Activated T-helper 1 cell treated with anti-CD3 and anti-CD28 coated beads, Interleukin-12 subunit alpha, Interleukin-12 subunit beta, Interleukin-2, Interleukin-4 antibody, amounts not matched to agents 30 ng/mL and 10 ng/mL and 1 ng/mL, durations not matched to agents 14 hours and 24 hours and 36 hours (primary cell): ENCODE measurements at places on chromosomes 1 and 21.

GRCh38 chr1:159218649-159219636 is 14.3 kb downstream of the ACKR1 start:
- no peak overlapping the region for H3K4me3 ChIP-seq
- no peaks in the 10 kb centered on the region for H3K36me3 ChIP-seq
- H3K27ac ChIP-seq = no peak overlapping the region
- no peak for DNase-seq
- H3K27me3 ChIP-seq = peaks cover 4% of the 10 kb centered on the region

DNA sequence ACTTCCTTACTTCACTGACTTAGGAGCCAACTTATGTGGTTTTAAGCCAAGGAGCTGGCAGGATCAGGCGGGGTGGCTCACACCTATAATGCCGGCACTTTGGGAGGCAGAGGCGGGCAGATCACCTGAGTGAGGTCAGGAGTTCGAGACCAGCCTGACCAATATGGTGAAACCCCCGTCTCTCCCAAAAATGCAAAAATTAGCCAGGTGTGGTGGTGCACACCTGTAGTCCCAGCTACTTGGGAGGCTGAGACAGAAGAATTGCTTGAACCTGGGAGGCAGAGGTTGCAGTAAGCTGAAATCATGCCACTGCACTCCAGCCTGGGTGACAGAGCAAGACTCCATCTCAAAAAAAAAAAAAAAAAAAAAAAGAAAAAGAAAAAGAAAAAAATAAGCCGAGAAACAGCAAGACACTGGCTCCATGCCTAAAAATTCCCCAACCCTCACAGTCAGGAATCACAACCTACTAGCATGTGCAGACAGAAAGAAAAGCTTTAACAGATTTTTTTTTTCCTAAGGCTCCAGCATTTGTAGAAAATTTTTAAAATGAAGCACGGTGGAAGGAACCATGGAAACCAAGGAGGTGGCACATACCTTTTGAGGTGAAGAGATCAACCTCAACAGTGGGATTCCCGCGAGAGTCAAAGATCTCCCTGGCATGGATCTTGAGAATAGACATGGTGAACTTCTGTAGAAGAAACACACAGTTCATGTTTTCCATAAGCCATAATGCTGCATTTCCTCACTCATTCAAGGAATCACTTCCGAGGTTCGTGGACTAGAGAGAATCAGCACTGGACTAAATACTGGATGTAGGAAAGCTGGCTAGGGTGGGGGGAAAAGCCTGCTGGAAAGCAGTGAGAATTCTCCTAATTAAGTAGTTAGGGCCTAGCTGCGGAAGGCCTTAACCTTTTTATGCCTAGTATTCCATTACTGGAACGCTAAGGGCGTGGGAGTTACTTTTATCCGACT is 4.0 kb downstream of the ENO1 start:
- peak overlapping the region; percentile 100 for H3K27ac ChIP-seq
- peaks cover 70% of the 10 kb centered on the region for H3K4me1 ChIP-seq
- peaks cover 2% of the 10 kb centered on the region for H3K27me3 ChIP-seq
- H3K36me3 ChIP-seq = peaks cover 80% of the 10 kb centered on the region
- DNase-seq = no peak

DNA sequence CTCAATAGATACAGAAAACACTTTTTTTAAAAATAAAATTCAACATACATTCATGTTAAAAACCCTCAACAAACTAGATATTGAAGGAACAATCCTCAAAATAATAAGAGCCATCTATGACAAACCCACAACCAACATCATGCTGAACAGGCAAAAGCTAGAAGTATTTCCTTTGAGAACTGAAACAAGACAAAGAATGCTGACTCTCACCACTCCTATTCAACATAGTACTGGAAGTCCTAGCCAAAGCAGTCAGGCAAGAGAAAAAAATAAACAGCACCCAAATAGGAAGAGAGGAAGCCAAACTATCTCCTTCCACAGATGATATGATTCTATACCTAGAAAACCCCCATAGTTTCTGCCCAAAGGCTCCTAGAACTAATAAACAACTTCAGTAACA is 46.2 kb upstream of the IVNS1ABP start:
- no peak overlapping the region for H3K4me3 ChIP-seq
- H3K36me3 ChIP-seq = peaks cover 26% of the 10 kb centered on the region
- peaks cover 27% of the 10 kb centered on the region for H3K4me1 ChIP-seq

DNA sequence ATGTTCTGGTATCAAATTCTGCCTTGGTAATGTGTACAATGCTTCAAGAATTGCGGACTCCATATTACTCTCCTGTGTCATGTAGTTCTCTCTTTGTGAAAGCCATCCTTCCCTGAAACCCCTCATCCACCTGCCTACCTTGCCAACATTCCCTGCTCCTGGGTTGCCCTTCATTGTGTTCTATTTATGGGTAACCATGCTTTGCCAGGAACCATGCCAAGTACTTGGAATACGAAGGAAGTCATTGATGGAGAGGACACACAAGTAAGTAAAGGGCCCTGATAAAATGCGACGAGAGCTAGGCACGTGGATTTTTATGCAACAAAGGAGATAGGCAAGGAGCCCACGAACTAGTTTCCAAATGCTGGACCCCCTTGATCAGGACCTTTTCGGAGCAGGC is 300.8 kb downstream of the DISC1 start:
- peaks cover 15% of the 10 kb centered on the region for H3K27me3 ChIP-seq
- no peak overlapping the region for H3K27ac ChIP-seq
- no peaks in the 10 kb centered on the region for H3K36me3 ChIP-seq
- no peaks in the 10 kb centered on the region for H3K4me1 ChIP-seq

- peaks cover 62% of the 10 kb centered on the region for H3K4me1 ChIP-seq
- DNase-seq = peak; percentile 51
- H3K4me3 ChIP-seq = peak overlapping the region; percentile 32
Observed at GRCh38 chr1:110615548-110616130, 9.5 kb upstream of the KCNA2 start.

GRCh38 chr1:31318146-31318545 is 21.3 kb downstream of the ZCCHC17 start:
- H3K27me3 ChIP-seq = no peaks in the 10 kb centered on the region
- no peak for DNase-seq
- no peak overlapping the region for H3K4me3 ChIP-seq
- no peaks in the 10 kb centered on the region for H3K4me1 ChIP-seq

DNA sequence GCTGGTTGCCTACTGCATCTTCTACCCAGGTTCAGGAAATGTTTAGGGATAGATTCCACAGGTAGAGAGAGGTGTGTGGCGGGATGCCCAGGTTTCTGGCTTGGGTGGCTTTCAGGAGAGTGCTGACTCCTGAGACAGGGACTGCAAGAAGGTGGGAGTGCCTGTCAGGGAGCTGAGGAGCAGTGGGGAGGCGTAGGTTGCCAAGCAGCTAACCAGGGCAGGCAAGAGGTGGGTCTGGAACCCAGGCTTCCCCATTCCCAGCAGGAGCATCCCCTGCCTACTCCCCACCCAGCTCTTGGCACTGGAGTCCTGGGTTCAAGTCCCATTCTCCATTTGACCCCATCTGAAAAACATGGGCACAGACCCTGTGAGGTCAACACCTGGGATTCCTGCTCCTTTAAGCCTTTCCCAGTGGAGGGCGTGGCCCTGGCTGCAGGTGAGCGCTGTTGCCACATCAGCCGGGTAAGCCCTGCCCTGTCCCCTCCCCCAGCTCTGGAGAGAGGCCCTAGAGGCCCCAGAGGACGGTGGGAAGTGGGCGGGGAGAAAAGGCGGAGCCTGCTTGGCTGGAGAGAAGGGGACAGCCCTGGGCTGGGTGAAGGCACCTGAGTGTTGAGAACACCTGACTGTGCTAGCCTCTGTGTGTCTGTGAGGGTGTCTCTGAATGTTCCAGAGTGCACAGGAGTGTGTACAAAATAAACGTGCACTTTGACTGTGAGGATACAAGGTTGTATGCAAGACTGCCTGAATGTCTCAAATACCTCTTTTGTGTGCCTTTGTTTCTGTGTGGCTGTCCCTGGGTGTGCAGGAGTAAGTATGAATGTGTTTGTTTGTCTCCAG is 14.0 kb upstream of the SYNC start:
- peak; percentile 60 for DNase-seq
- H3K36me3 ChIP-seq = no peaks in the 10 kb centered on the region
- H3K27ac ChIP-seq = no peak overlapping the region

DNA sequence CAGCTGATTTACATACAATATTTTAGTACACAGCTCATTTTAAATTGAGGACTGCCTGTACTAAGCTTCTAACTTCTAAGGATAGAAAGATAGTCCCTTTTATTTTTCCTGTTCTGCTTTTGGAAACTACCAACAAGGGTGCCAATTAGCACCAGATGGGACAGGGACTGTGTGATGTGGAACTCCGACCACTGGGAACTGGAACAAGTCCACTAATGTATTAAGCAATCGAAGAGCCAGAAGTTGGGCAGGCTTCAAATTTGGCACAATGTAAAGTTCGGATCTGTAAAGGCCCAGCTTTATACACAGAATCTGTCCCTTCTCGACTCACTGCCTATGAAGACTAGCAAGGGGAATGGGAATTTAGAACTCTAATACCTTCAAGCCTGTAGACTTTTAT is 149.3 kb downstream of the ZC3H11B start:
- H3K36me3 ChIP-seq = no peaks in the 10 kb centered on the region
- H3K4me3 ChIP-seq = no peak overlapping the region
- H3K27ac ChIP-seq = no peak overlapping the region

DNA sequence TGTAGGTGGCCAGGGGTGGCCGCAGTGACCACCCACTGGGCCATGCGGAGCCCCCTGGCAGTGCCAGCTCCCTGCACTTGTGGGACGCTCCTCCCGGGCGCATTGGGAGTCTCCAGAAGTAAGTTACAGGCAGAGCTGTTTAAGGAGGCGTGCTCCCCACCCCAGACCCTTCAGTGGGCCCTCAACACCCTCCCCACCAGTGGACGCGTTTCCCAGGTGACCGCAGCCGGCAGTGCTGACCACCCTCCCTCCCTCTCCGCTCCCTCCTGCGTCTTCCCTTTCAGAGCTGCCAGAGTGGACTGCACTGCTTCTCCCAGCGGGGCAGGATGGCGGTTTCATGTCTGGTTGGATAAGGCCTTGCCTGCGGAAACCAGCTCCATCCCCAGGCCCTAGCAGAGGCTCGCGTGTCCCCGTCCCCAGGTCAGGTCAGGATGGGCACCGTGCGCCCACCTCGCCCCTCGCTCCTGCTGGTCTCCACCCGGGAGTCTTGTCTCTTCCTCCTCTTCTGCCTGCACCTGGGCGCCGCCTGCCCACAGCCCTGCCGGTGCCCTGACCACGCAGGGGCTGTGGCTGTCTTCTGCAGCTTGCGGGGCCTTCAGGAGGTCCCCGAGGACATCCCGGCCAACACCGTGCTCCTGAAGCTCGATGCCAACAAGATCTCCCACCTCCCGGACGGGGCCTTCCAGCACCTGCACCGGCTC is 1.1 kb downstream of the LRRC3 start:
- no peak overlapping the region for H3K27ac ChIP-seq
- H3K36me3 ChIP-seq = no peaks in the 10 kb centered on the region
- H3K27me3 ChIP-seq = peaks cover 28% of the 10 kb centered on the region
- peak overlapping the region; percentile 81 for H3K4me3 ChIP-seq

GRCh38 chr1:187413405-187414169 is 584.8 kb downstream of the PLA2G4A start:
- no peak overlapping the region for H3K4me3 ChIP-seq
- no peaks in the 10 kb centered on the region for H3K36me3 ChIP-seq
- no peak for DNase-seq

DNA sequence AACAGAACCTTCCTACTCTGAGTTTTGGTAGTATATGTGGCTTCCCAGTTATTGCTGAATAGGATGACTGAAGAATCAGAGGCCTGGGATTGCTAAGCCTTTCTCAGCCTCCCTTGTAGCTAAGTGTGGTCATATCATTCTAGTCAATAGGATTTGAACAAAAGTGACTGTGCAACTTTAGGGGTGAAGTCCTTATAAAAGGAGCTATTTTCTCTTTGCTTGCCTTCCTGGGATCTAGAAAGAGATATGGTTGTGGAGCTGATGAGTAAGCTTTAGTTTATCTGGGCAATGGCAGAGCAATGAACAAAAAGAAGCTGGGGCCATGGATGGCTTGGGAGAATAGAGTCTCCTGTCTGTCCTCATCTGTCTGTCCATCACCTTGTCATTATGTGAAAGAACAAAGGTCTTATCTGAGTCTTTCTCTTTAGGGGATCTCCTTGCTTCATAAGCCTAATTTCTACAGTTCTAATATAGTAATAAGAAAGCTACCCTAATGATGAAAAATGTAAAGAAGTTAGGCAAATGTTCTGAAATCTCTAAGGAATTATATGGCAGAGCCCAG is 91.5 kb downstream of the TENT5C start:
- no peak for DNase-seq
- H3K4me1 ChIP-seq = peaks cover 7% of the 10 kb centered on the region
- no peaks in the 10 kb centered on the region for H3K36me3 ChIP-seq
- H3K27ac ChIP-seq = no peak overlapping the region
- peaks cover 29% of the 10 kb centered on the region for H3K27me3 ChIP-seq
- H3K4me3 ChIP-seq = no peak overlapping the region

DNA sequence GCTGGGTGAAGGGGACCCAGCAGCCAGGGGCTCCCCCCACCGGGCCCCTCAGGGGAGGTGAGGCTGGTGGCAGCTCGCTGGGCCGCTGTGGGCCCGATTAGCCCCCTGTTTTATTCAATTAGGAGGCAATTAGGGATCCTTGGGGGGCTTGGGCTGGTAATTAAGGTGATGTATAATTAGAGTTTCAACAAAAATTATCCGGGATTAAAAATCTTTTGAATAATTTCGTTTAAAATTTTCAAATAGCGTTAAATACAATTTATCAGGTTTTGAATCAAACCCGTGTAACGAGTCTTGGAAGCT is 4.1 kb downstream of the PRDM16 start:
- no peaks in the 10 kb centered on the region for H3K4me1 ChIP-seq
- H3K27me3 ChIP-seq = peaks cover 19% of the 10 kb centered on the region
- H3K36me3 ChIP-seq = no peaks in the 10 kb centered on the region
- no peak for DNase-seq
- no peak overlapping the region for H3K4me3 ChIP-seq

DNA sequence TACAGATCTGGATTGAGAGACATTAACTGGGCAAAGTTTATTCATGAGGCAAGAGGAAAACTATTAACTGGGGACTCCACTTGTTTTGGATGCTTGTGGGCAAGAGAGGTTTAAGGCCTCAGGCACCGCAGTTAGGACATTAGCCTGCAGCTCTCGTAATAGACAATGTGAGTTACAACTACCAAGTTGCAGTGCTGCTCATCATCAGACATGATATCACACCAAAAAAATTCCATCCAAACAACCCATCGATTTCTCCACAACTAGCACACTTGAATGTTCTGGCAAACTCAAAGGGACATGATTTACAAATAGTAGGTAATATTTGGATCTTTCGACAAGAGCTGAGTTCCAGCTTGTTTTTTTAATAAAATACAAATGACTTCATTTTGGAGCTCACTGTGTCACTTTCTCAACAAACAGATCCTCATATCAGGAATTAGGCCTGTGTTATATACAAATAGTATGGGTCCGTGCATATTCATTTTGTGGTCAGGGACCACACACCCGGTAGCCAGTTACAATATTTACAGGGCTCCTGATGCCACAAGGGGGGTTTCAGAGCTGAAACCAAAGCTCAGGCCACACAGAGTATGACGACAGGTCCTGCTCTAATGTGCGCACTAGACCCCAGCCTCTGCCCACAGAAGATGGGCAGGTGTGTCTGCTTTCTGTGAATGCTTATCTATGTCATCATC is 128.0 kb downstream of the TGFBR3 start:
- H3K27ac ChIP-seq = no peak overlapping the region
- H3K4me1 ChIP-seq = peaks cover 25% of the 10 kb centered on the region
- peaks cover 15% of the 10 kb centered on the region for H3K36me3 ChIP-seq
- no peak overlapping the region for H3K4me3 ChIP-seq
